ENCODE measurements at places on chromosomes 7 and 10.

- no peak for DNase-seq
Observed at GRCh38 chr10:61760943-61761824, 98.5 kb downstream of the CABCOCO1 start.

GRCh38 chr7:72283309-72283708 lies 128.8 kb downstream of the CALN1 start:
- no peak for DNase-seq

DNA sequence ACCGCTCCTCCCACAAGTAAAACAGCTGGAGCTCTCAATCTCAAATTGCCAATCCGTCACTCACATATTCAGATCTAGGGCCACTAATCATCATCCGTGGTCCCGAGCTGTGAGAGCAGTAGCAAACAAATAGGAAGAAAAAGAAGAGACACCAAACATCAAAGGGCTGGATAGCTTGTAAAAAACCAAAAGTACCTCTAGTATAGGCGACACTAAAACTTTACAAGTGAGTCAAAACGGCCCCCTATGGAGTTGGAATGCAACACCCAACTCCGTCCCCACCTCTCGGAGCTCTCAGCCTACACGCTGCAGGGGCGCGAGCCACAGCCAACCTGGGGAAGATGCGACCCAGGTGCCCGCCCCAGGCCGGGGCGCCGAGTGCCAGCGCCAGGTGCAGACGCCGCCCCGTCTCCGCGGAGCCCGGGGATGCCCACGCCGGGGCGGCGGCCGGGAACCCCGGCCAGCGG lies 581 bp downstream of the FAM3C start:
- peak; percentile 41 for DNase-seq

DNA sequence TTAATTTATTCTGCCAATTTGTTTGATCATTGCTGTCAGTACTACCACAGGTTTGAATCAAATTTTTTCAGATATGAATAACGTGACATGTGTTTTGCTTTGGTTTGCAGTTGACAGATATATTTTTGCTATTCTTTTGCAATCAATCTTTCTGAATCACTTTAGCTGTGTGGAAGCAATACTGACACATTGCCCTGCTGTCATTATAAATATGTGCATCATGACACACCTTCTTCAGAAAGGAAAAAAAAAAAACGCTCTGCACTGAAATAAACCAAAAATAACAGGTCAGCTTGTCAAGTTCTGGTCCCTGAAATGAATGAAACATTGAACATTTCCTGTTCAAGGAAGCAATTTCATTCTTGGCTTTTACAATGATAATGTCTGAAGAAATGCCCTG lies 93.8 kb upstream of the FAM13C start:
- no peak for DNase-seq

- DNase-seq, result no peak
Observed at GRCh38 chr10:21030091-21030490, 133.0 kb upstream of the NEBL start.

- no peak for DNase-seq
Observed at GRCh38 chr10:32144817-32145688, 88.8 kb upstream of the KIF5B start.
